Stimulated activated CD8-positive, alpha-beta memory T cell treated with anti-CD3 and anti-CD28 coated beads, Interleukin-7, amount 100 ng/mL, for 4 hours (primary cell): ENCODE measurements at places on chromosomes 3 and 15.

DNA sequence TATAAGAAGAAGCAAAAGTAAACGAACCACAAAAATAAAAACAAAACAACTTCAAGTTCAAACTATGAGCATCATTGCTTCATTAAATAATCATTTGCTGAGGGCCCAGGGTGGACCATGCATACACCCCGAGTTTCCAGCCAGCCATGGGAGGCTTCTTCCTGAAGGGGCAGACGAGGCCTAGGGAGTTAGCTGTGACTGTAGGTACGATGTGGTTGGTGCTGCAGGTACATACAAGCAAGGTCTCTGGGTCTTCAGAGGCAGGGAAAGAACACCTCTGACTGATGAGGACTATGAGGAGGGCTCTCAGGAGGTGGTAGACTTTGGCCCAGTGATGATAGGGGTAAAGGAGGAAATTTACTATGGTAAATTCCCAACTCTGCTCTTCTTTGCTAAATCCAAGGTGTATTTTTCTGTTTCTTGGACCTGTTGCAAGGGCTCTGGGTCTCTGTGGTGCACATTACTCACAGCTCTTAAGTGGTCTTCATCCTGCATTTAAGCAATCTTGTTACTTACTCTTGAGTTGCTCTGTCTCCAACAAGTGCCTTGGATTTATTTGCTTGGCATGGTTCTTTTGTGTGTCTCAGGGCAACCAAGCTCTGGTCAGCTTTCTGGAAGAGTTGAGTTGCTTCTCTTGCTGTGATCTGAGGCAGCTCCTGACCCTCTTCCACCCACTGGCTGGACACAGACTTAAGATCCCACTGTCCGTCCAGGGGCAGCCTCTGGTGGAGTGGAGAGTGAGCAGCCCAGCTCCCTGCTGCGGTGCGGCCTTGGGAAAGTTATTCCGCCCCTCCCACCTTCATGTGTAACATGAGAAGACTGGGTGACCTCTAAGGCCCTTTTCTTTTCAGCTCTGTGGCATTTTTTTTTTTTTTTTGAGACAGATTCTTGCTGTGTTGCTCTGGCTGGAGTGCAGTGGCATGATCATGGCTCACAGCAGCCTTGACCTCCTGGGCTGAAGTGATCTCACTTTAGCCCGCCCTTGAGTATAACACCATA, 56.1 kb upstream of the KIF23 start:
- DNase-seq, result no peak

- DNase-seq, result no peak
Observed at GRCh38 chr15:101461097-101461496, 28.4 kb downstream of the PCSK6 start.

- DNase-seq, result no peak
Observed at GRCh38 chr3:149009732-149010131, 18.4 kb downstream of the GYG1 start.

- DNase-seq, result no peak
Observed at GRCh38 chr3:189584645-189585044, 46.5 kb upstream of the TP63 start.

DNA sequence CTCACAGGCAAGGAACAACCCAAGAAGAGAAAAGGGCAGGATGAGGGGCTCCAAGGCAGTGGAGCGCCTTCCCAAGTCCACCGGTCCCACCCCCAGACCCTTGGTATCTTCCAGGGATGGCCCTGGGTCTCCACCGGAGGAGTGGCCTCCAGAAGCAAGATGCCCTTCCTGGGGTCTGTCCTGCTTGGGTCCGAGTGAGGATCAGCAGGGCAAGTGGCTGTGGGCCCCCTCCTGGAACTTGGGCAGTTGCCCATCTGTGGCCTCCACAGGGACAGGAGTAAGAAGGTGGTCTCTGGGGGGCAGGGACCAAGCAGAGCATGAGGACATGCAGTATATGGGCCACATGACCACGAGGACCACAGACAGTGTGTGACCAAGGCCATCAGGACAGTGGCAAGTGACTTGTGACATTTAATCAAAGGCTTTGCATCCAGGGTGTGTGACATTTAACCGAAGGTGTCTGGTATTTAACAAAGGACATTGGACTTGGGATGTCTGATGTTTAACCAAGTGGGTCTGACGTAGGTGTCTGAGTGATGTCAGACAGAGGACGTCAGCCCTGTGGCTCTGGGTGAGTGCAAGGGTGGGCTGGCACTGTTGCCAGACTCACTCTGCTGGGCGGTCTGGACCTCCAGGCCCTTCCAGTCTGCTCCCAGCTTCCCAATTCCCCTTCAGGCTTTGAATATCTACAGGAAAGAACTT, 34.7 kb downstream of the SCN5A start:
- DNase-seq, result no peak

DNA sequence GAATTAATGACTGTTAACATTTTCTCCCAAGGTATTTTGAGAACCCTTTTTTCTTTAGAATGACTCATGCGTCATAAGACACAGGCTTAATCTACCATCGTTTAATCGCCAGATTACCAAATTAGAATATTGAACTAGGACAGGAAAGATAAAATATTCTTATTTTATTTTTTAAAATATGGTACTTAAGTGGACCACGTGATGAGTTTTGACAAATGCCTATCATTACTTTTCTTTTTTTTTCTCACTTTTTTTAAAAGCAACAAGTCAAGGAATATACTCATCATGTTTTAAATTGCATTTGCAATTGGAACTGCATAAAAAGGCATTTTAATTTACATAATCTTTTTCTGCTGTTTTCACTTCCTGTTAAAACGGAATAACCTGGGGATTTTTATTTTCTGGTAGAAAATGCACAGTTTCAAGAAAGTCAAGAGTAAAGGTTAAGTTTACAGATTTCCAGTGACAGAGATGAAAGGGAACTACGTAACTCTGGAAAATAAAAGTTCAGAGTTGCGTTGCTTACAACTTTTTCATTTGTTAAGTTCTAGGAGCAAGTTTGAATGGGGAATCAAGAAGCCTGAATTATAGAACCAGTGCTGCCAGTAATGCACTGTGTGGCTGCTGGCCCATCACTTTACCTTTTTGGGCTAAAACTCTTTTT, 23.6 kb downstream of the SIAH2 start:
- DNase-seq, result no peak

DNA sequence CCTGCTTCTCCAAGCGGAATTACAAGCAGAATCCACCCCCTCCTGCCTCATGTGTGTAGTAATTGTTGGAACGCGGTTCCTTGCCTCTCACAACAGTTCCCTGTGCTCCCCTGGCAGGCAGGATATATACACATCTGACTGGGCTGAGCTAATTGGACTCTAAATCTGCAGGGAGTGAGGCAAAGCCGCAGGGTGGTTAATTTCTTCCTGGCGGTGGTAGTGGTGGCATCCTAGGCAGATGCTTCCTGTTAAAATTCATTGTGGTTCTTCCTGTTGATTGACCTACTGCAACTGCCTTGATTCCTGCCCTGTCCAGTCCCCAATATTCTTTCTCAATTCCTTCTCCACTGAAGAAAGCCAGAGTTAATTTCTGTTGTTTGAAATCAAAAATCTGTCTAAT, 202.9 kb upstream of the PROK2 start:
- DNase-seq, result no peak

DNA sequence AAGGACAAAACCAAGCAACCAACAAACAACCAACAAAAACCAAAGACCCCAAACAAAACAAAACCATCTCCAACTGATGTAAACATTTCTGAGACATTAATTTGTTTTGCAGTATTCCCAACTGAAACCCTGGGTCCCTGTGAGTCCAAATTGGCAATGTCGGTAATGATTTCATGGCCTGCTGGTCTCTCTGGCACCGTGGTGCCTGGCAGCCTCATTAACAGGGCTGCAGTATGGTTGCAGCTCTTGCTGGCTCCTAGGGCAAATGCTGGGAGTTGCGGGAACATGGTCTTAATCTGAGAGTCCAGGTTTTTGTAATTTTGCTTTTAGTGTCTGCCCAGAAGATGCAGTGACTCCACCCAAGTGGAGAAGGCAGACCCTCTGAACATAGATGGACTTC, 128.3 kb downstream of the SV2B start:
- DNase-seq, result no peak

DNA sequence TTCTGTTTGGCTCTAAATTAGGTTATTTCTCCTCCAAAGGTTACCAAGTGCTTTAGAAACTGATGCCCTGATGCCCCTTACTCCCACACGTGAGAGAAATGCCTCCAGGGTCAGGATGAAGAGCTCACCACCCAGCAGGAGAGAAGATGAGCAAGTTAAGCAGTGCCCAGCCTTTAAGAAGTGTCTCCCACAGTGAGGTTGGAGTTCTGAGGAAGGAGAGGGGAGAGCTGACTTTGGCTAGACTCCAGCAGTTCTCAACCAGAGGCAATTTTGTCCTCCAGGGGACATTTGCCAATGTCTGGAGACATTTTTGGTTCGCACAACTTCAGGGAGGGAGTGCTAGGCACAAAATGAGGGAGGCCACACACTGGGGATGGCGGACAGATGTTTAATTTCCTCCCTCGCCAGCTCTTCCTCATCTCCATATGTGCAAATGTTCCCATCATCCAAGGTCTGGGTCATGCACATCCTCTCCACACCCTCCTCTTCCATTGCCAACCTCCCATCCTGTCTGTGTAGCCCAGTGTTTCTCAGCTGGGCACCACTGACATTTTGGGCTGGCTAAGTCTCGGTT, 50.6 kb upstream of the SLC7A14 start:
- DNase-seq, result no peak

- DNase-seq, result no peak
Observed at GRCh38 chr3:52218454-52218853, 7.0 kb downstream of the TLR9 start.

GRCh38 chr3:49019941-49020329, 1.6 kb upstream of the DALRD3 start:
- DNase-seq, result no peak

- no peak for DNase-seq
Observed at GRCh38 chr3:126106336-126107202, 22.6 kb upstream of the SLC41A3 start.

- DNase-seq, result no peak
Observed at GRCh38 chr3:122230174-122230573, 46.7 kb downstream of the CASR start.

DNA sequence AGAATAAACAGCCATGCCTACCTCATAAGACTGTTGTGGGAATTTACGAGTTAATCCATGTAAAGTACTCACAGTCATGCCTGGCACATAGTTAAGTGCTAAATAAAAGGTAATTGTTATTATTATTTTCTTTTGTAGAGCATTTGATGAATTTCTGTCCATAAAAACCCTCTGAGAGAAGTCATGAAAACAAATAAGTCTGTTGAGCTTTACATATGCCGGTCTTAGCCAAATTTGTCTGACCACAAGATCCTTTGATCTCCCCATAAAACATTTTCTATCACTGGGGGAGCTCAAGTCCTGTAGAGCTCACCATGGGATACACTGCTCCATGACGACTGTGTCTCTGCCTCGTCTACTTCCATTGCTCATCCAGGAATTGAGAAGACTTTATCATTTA, 114.0 kb downstream of the MAGI1 start:
- DNase-seq, result no peak

DNA sequence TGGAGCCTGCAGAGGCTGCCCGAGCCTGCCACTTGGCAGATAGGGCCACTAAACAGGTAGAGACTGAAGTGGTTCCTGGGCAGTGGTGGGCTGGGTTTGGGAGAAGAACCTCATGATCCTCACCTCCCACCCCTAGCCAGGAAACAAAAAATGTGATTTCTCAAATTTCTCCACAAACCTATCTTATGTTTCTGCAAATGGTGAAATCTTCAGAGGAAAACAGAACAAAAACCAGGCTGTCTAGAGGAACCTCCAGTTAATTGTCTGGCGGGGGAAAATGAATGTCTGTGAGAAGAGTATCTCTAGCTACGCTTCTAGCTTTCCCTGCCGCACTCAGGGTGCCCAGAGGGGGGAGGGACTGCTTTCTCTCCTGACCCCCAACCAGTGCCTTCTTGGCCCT, 55.9 kb downstream of the TRA2B start:
- no peak for DNase-seq

GRCh38 chr3:49712631-49713317, 6.7 kb downstream of the AMIGO3 start:
- DNase-seq, result no peak

- no peak for DNase-seq
Observed at GRCh38 chr3:17054982-17055343, 170.2 kb downstream of the PLCL2 start.

GRCh38 chr15:38275959-38276358, 23.3 kb downstream of the SPRED1 start:
- DNase-seq, result no peak

DNA sequence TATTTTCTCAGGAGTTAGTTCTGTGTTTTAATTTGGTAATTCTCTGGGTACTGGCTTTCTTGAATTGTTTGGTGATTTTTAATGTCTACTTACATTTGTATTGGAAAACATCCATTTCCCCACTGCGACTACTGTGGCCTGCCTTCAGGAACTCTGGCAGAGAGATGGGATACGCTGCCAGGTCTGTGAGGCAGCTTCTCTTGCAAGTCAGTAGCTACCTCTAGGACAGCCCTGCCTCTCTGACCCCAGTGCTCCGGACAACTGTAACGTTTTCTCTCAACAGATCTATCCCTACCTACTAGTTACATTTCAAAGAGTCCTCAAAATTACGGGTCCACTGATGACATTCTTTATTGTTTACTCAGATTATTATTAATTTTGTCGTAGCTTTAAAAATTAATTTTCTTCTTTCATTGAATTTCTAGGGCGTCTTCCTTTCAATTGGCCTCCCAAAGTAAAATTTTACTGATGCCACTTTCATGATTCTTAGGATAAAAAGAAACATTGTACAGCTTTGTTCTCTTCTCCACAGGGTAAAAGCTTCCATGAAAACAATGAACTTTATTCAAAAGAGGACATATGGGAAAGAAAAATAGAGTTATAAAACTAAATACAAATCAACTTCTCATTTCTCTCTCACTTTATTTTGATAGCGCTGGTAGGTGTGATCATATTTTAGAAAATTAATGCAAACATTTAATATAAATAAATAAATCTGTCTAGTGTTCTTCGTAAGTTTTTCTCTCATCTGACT, 123.2 kb upstream of the GOLGA8J start:
- DNase-seq, result no peak

- DNase-seq, result no peak
Observed at GRCh38 chr3:79871656-79872055, 103.9 kb upstream of the ROBO1 start.

DNA sequence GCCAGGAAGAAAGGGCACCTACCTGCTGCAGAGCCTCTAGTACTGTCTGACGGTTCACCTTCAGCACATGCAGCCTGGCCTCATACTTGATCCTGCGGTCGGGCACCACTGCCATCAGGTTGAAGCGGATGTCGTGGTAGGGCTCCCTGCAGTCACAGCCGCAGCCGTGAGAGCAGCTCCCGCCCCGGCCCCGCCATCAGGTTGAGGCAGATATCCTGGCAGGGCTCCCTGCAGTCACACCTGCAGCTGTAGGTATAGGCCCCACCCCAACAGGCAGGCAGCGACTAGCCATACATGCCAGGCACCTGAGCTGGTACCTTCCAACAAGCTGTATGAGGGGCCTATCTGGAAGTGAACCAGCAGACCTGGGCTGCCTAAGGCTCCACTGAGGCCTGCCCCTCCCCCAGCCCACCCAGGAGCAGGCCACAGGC, 38.7 kb downstream of the SEMA3G start:
- no peak for DNase-seq

DNA sequence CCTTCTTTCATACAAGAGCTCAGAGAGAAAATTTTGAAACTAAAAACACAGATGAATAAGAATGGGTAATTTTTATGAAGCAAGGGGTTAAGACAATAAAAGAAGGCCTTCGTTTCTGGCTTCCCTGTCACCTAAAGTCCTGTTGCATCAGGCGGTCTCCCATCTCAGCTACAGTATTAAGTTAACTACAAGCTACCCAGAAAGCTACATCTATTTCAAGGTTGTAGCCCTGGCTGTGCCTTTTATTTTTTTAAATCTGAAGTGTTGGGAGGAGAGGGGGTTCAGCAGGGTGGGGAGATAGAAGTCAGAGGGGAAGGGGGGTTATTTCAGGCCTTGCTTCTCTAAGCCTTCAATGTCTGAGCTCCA, 183.3 kb downstream of the TPRG1 start:
- DNase-seq, result no peak
